RCC 7860 (cell line): ENCODE measurements at places on chromosomes 7 and 10.

DNA sequence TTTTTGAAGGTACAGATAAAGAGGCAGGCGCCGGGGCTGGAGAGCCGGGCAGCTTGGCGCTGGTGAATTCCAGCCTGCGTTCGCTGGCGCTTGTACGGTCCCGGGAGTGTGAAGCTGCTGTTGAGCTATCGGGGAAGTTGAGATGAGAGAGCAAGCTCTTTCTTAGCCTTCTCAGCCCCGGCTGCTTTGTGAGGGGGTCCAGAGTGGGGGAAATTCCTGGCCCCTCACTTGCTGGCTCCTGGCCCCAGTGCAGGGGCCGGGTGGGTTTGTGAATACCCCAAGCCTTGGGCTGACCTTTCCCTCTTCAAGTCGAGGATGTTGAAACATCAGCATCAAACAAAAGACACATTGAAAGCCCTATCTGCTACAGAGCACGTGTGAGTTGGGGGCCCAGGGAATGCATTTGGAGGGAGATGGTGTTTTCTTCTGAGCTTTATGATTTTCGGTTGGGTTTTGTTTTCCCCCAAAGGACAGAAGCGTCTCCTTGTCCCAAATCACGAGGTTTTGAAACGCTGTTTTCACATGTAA is 2.7 kb downstream of the ZMIZ1 start:
- no peak for DNase-seq

DNA sequence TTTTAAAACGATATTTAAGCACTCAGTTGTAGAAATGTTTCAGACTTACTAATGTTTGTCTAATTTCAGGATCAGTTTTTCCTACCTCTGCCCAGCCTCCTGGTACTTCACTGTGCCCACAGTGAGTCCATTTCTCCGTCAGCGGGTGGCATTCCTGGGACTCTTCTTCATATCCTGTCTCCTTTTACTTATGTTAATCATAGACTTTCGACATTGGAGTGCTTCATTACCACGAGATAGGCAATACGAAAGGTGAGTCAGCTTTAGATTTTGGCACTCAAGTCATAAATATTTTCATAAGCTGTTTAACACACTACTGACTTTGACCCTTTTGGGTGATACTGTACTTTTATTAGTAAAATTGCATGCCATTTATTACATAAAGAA is 2.1 kb downstream of the ENTPD7 start:
- peak; percentile 87 for DNase-seq

DNA sequence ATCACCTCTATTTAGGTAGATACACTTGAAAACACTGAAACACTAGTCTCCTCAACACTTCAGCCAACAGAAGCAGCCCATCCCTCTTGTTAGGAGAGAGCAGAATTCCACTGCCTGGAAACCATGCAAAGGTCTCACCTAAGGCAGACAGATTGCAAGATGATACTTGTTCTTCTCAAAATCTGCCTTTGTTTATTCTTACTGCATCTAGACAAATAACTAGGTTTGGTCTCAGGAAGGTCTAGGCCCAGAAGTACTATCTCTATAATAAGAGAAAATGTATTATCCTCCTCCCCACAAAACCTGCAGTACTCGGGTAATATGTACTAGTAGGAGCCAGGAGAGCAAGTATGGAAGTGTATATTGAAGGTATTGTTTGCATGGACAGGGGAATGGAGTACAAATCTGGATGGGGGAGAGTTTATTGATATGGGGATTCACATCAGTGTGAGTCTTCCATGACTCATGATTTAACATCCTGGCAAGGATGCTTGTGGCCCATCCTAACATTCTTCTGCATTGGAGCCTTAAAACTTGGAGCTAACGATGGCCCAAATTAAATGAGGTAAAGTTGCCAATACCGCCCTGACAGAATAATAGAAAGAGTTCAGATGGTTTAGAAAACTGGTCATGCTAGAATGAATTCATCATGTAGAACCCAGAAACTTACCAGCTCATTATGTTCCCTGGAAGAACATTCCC is 109.2 kb downstream of the EPC1 start:
- DNase-seq: no peak

- no peak for DNase-seq
Measured at GRCh38 chr7:70389531-70390151, 742.3 kb upstream of the GALNT17 start.

- no peak for DNase-seq
Measured at GRCh38 chr7:157584420-157584819, 247.6 kb downstream of the DNAJB6 start.

DNA sequence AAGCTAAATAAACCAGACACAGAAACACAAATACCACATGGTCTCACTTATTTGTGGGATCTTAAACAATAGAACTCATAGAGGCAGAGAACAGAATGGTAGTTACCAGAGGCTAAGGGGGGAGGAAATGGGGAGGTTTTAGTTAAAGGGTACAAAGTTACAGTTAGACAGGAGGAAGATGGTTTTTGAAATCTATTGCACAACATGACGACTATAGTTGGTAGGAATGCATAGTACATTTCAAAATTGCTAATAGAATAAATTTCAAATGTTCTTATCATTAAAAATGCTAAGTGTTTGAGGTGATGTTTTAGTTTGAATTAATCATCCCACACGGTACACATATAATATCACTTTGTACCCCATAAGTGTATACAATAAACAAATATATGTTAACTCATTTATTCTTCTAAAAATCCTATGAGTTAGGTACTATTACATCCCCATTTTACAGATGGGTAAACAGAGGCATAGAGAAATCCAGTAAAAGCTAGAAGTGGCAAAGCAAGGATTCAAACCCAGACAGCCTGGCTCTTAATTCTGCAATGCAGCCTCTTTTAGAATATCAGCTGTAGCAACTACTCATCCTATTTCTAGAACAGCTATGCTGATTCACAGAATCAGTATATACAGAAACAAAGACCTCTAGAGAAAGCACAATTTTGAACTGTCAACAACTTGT is 50.9 kb downstream of the HBP1 start:
- DNase-seq: no peak

DNA sequence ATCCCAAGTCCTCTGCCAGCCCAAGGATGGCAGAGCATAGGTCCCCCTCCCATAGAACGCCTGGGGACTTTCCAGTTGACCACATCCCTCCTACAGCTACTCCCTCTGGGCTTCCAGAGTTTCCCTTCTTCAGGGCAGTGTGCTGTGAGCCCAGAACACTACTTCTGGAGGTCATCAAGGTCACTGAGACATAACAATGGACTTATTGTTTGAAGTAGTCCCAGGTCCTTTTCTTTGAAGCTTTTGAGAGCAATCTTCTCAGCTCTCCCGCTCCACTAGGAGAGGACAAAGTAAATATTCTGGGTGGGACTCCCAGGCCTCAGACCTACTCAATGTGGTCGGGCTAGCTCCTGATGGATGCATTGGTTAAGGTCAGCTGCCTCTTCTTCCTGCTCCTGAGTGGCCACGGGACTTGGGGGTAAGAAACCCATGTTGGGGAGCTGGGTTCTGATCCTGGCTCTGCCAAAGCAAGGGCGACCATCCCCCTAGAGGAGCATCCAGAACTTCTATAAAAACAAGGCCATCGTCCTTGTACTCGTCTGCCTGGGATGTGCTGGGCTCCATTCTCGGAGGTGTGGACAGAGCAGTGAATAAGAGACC is 83.5 kb upstream of the DDC start:
- no peak for DNase-seq

DNA sequence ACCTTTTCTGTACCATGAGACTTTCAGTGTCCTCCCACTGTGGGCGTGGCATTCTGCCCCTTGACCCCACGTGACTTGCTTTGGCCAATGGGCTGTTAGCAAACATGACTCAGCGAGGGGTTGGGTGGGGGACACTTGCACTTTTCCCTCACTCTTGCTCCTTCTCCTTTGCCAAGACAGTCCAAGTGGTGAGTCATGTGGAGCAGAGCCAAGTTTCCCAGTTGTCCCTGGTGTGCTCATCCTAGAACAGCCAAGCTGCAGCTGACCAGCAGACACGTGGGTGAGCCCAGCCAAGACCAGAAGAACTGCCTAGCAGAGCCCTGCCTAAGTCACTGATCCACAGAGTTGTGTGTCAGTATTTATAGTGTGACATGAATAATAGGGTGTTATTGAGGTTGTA is 82.8 kb upstream of the CPXM2 start:
- DNase-seq: peak; percentile 80

- DNase-seq: no peak
Measured at GRCh38 chr10:20841419-20841818, 55.7 kb downstream of the NEBL start.

GRCh38 chr10:30783939-30784501 is 154.5 kb upstream of the LYZL2 start:
- peak; percentile 46 for DNase-seq

DNA sequence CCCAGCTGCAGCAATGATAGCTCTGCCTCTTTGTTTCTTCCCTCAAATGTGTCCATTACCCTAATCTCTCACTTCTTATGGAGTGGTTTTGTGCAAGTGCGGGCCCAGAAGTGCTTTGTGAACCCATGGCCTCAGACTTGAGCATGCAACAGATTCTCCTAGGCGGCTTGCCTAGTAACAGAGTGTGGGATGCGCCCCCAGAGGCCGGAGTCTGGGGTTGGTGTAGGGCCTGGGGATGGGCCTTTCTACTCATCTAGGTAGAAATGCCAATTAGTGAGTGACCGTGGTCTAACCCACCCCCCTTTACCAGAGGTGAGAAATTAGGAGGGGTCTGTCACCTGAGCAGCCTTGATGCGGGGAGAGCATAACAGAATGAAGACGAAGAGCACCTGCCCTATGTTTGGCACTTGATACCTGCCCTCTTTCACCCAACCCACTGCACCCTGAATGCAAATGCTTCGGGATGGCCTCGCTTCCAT is 7.0 kb upstream of the IGFBP1 start:
- no peak for DNase-seq

GRCh38 chr7:16531707-16532106 is 5.1 kb downstream of the LRRC72 start:
- no peak for DNase-seq

DNA sequence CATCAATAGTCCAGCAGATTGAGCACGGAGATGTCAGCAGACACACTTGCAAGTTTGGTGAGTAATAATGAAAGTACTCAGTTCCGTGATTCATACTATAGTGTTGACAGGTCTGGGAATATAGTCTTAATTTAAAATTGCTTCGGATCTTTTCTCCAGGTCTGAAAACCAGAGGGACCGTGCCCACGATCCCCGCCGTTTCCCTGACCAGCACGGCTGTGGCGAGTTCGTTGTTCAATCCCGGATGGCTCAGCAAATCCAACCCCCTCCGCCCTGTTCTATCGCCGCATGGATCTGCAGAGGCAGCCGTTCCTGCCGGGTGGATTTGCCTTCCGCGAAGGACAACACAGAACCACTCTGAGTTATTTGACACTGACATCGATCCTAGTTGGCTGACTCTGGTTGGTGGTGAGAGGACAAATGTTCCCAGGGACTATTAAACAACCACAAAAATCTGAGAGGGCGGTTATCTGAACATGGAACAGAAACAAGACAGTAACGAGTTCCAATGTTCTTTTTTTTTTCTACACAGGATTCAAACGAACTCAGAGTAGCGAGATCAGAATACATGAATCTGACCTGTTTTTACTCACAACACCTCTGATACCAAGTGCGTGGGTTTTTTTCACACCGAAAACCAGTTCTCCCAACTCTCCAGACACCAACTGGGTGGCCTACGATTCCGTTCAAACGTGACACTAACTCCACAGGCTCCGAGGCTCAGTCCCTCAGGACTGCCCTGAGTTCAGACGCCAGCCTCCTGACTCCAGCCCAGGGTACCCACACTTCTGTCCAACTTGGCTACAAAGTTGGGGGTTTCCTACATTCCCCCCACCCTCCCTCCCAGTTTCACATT is 52.7 kb downstream of the RBM17 start:
- DNase-seq: peak; percentile 85

- DNase-seq: no peak
Measured at GRCh38 chr10:60389413-60390025, at the start of gene ANK3. TSS of gene ANK3 (minus strand) at chr10:60389875. CDS start at chr10:60389538, 337 bp downstream.

- no peak for DNase-seq
Measured at GRCh38 chr7:134078991-134079390, 48.1 kb upstream of the LRGUK start.

GRCh38 chr7:69162931-69163670 is 435.2 kb upstream of the AUTS2 start:
- DNase-seq: no peak

DNA sequence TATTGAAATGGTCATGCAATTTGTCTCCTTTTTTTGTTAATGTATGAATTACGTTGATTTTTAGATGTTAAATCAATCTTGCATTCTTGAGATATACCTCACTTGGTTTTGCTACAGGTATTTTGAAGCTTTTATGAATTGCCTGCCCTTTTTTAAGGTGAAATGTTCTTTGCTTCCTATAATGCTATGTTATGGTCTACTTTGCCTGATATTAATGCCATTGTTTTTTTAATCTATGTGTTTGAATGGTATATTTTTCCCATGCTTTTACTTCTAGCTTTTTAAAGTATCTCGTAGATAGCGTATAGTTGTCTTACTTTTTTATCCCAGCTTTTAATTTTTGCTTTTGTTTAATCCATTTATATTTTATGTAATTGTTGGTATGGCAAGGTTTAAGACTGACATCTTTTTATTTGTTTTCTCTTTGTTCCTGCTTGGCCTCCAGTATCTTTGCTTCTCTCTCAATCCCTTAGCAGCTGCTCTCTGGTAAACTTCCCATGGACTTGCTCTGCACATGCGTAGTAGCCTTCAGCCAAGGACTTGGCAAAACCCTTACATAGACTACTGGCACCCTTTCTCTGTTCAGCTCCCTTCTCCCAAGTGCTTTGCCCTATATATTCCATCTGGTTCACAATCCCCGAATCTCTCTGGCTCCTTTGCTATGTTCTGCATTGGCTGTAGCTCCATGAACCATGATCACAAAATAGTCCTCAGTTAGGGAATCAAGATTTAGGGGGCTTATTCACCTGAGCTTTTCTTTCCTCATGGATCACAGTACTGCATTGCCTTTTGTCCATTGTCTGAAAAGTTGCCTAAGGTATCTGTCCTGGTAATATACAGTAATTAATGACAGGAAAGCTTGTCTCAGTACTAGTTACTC is 8.4 kb downstream of the TRIM24 start:
- no peak for DNase-seq

- no peak for DNase-seq
Measured at GRCh38 chr10:120749072-120749471, 102.1 kb upstream of the WDR11 start.

DNA sequence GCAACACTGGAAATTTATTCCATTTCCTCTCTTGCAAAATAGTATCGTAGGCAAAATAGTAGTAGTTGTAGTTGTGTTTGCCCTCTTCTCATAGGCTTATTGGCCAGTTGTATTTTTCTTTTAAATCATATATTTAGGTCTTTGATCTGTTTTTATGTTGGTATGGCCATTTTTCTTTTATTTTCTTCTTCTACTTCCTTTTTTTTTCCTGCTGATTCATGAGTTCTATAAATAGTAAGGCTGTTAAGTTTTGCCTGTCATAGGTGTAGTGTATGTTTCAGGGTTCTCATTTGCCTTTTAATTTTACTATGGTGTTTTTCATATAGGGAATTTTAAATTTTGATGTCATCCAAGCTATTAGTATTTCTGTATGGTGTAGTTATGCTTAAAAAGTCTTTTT is 25.4 kb upstream of the MRC1 start:
- DNase-seq: no peak

- no peak for DNase-seq
Measured at GRCh38 chr10:91201213-91201996, 19.1 kb upstream of the PCGF5 start.

- DNase-seq: peak; percentile 90
Measured at GRCh38 chr10:24446739-24447138, 237.8 kb downstream of the KIAA1217 start.

- DNase-seq: no peak
Measured at GRCh38 chr10:76454506-76455140, 1023.2 kb downstream of the LRMDA start.
